Right lung (tissue), 10 donors: ENCODE measurements at places on chromosomes 1 and 21. TPM values are rescaled to one million over a fixed set of nuclear protein-coding genes. Genes with fewer than 3 reads are reported as not detected.

- DNase-seq, result no peak
Measured at GRCh38 chr1:91015794-91016550, 5.9 kb downstream of the ZNF644 start.

GRCh38 chr1:178646821-178647220 is 78.2 kb upstream of the RALGPS2 start:
- DNase-seq, result no peak

- no peak for DNase-seq
Measured at GRCh38 chr21:16116069-16116468, 386.3 kb downstream of the USP25 start.

DNA sequence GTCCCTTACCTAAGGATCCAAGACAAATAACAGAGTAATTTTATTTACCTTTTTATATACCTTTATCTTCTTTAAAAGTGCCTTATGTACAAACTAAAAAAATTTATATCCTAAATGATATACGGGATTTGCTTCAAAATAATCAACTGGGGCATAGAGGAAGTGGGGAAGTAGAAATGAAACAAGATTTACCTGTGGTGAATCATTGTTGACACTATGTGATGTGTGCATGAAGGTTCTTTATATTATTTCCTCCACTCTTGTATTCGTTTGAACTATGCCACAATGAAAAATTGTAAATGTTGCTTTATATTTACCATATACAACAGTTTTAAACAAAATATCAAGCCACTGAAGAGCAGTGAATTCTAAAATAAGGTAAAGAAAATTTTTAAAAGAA is 13.0 kb downstream of the RGS7 start:
- no peak for DNase-seq

GRCh38 chr1:22557341-22557950 is 5.8 kb upstream of the EPHA8 start:
- DNase-seq, result peak; percentile 9

DNA sequence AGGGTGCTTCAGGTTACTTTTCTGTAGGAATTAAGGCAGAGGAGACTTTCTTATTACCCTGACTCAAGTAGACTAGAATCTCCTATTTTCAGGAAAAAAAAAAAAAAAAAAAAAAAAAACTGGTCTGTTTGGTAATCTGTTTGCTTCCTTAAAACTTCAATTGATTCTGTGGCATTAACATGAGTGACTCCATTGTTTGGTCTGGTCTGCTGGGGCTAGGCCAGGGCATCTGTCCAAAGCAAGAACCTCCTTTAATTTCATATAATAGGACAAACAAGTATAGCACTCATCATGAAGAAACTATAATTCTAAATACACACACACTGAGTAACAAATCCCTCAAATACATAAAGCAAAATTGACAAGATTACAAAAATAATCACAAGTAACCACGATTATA is 32.9 kb upstream of the LRRC7 start:
- no peak for DNase-seq

- DNase-seq, result no peak
Measured at GRCh38 chr1:10537082-10537766, 62.5 kb downstream of the PEX14 start.

DNA sequence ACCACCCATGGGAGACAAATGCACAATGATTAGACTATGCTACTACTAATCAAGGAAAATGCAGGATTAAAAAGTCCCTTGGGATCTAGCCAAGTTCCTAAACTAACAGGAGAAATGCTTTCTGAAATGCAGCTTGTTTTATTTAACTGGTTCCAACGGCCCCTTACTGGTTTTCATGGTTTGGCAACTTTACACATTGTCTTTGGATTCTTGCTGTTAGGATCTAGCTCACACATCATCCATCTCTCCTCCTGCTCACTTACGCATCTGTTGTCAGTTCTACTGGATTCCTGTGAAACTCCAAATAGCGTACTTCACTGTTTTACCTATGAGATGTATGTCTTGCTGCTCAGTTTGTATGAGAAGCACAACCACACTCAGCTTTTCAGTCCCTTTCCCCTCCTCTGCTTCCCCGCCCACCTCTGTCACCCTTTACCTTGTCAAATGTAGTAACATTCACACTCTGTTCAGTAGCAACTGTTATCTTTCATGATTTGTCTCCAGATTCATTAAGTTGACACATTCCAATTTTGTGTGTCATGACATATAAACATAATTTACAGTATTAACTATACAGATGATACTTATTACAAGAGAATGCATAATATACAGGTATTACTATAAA is 130.1 kb downstream of the SIM2 start:
- DNase-seq, result no peak

DNA sequence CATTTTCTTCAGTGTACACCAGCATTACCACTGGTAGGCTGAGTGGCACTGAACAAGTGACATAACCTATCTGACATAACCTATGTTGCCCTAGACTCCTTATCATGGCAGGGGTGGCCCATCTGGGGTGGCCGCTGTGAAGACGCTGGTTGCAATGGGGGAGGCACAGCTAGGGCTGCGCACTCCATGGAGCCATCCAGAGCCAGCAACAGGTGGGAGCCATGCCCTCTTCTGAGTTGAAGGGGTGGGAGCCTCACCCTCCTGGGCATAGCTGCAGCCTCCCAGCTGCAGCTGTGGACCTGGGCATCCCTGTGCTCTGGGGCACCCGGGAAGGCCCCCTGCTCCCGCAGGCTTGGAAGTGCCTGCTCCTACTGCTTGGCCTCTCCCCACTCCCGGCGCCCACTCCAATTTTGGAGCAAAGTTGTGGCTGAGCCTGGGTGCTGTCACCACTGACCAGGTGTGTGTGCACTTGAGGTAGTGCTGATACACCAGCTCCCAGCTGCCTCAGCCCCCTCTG is 52.4 kb upstream of the NTPCR start:
- no peak for DNase-seq

- DNase-seq, result peak; percentile 74
Measured at GRCh38 chr1:153532769-153533599, 2.8 kb downstream of the S100A6 start.

GRCh38 chr1:26730695-26731094 is 34.9 kb downstream of the ARID1A start:
- no peak for DNase-seq

DNA sequence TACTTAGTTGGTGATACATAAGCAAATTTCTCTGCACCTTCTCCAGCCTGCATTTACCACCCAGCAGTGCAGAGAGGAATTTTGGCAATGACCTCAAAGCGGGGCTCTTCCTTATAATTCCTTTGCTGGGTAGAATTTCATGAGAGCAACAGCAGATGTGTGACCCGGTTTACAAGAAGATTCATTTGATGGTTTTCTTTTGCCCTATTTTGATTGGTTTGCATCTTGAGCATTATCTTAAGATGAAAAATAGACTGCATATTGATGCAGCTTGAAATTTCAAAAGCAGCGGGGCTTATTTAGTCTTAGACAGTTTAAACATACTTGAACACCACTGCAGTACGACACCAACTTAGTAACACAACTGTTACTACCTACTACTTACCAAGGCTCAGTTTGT is 378.9 kb downstream of the TTLL7 start:
- no peak for DNase-seq

DNA sequence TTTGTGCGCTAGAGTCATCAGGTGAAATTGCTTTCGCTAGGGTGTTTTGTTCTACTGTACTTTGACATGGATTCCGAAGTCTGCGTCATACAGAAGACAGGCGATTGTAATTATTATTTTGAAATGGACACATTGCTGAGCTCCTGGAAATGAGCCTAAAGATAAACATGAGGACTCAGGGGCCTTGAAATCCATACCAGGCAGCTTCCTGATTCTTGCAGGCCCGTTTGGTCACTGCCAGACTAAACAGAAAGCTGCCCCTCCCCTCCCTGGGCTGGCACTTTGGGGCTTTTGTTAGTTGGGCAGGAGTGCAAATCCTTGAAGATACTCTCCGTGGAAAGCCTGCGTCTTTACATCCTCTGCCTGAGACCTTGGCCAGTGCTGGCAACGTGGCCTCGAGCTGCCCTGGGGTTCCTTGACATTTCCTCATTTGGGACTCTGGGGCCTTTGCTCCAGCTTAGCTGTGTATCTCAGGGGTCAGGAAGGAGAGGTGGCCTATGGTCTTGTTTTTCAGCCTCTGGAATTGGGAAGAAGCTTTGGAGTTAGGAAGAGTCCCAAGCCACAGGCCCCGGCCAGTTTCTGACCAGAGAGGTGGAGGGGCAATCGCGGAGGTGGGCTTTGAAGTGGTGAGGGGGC is 26.9 kb upstream of the KCNE2 start:
- no peak for DNase-seq

DNA sequence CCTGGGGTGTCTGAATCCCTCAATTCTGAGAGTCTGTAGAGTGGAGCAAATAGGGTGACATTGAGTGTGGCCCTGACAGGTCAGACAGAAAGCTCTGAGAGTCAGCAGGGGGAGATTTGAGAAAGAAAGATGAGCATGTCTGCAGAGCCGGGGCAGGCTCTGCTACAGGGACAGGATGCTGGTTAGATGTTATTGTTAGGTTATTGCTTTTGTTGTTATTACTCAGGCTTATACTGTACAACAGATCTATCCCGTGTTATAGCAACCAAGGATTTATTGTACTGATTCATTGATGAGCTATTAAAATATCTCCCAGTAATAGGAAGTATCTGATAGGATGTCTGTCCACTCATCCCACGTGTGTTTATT is 59.5 kb downstream of the NFASC start:
- DNase-seq, result no peak

GRCh38 chr1:95041491-95042165 is 31.1 kb downstream of the ALG14 start:
- DNase-seq, result peak; percentile 71

TMPRSS2 gene
- 50.4 TPM for polyA plus RNA-seq

NR1I3 gene
- polyA plus RNA-seq, result 0.96 TPM

KRTAP12-2 gene
- not detected for polyA plus RNA-seq

PEAR1 gene
- polyA plus RNA-seq, result 21.9 TPM

NUP210L gene
- 0.09 TPM for polyA plus RNA-seq

FGR gene
- polyA plus RNA-seq, result 4.9 TPM

ANKRD45 gene
- polyA plus RNA-seq, result 2.6 TPM

KLHDC7A gene
- polyA plus RNA-seq, result 0.30 TPM
